Heart left ventricle (tissue), 16 donors: ENCODE measurements at places on chromosomes 7 and 10. TPM values are rescaled to one million over a fixed set of nuclear protein-coding genes. Genes with fewer than 3 reads are reported as not detected.

- no peak overlapping the region for H3K27ac ChIP-seq
- H3K4me3 ChIP-seq: no peak overlapping the region
- DNase-seq: no peak
- no peaks in the 10 kb centered on the region for H3K27me3 ChIP-seq
- H3K4me1 ChIP-seq: no peaks in the 10 kb centered on the region
Measured at GRCh38 chr10:17179002-17179401, 22.5 kb downstream of the TRDMT1 start.

Gene ANKRD30A
- not detected for total RNA-seq

DNA sequence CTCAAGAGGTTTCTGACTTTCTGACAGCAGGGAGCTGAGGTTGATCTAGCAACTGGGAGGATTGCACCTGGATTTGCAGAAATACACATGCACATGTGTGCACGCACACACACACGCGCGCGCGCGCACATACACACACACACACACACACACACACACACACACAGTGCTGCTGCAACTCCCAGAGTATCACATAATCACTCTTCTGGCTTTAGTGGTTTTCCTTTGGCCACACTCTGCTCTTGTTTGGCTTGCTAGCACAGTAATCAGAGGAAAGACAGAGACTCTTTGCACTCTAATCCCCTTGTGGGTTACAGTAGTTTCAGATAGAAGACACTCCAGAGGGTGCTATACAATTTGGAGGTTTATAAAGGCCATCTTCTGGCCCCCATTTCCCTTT, 705.0 kb downstream of the AUTS2 start:
- H3K4me1 ChIP-seq: no peaks in the 10 kb centered on the region
- H3K27me3 ChIP-seq: no peaks in the 10 kb centered on the region

DNA sequence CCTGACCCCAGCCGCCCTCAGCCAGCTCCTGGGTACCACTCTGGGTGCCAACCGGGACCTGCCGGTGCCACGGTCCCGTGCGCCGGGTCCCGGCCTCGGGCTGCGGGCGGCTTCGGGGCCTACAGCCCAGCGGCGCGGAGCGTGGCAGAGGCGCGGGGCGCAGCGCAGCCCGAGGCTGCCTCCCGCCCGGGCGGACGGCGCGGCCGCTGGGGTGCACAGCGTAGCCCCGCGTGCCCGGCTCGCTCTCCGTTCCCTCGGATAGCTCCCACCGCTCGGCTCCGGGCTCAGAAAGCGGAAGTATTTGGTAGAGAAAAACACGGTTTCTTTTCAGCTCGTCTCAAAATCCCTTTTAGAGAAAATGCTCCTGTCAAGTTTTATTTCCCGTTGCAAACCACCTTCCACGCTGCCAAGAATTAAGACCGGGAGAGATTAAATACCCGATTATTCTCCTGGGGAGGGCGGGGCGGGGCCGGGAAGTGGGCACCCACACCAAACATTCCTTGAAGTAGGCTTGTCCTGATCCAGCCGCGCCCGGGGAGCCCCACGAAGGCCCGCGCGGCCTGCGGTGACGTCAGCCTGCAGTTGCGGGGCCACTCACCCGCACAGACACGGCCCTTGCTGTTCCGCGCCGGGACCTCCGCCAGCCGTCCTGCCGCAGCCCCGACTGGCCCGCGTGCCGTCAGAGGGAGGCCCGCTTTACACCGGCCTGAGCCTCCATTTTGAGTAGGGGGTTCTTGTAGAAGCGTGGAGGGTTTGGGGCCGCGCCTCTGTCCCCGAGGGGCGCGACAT, 7.2 kb downstream of the HOXA13 start:
- DNase-seq: no peak
- H3K36me3 ChIP-seq: no peaks in the 10 kb centered on the region
- peaks cover 9% of the 10 kb centered on the region for H3K4me1 ChIP-seq
- no peak overlapping the region for H3K27ac ChIP-seq
- H3K4me3 ChIP-seq: peak overlapping the region; percentile 2

Gene EPO
- not detected for total RNA-seq

DNA sequence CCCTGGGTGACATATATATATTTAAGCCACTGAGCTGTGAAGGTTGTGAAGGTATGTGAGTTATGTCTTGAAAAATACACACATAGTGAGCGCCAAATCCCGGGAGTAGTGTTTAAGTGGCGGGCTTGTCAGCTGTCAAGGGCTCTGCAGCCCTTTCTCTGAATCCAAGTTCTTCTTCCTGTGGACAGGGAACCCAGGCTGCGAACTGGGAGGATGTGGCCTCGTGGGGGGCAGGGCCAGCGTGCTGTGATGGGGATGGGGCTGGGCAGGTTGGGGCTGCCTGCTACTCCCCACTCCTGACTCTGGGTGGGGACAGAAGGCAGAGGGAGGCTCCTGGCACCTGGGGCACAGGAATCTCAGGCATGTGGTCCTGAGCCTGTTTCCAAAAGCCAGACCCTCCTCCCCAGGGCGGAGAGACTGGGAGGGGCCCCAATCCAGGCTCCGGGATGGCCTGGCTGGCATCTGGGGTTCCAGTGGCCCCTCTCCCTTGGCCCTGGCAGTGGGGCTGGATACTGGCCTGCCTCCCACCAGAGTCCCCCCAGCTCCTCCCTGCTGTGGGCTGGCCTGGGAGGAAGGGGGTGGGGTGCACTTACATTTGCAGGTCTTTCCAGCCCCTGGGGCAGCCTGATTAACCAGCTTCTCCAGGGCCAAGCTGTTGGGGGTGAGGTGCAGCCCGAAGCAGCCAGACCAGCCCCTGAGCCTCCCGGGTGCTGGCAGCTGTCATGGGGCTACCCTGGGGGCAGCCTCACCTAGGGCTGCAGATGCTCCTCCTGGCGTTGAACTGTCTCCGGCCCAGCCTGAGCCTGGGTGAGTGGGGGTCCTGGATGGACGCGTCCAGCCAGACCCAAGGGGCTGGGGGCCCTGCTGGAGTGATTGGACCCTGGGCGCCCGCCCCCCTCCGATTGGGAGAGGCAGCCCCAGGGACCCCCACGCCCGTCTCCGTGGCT, at the start of gene UPK3B:
TSS of gene UPK3B (plus strand) at position 622 of the 947 bp plus-strand sequence. CDS start at position 723, 101 bp downstream.
- no peak for DNase-seq
- no peaks in the 10 kb centered on the region for H3K36me3 ChIP-seq
- peaks cover 4% of the 10 kb centered on the region for H3K4me1 ChIP-seq
- H3K27me3 ChIP-seq: no peaks in the 10 kb centered on the region
- H3K27ac ChIP-seq: no peak within 1 kb of the TSS
- no peak within 1 kb of the TSS for H3K4me3 ChIP-seq

Gene PAPSS2
- 9.0 TPM for total RNA-seq

DNA sequence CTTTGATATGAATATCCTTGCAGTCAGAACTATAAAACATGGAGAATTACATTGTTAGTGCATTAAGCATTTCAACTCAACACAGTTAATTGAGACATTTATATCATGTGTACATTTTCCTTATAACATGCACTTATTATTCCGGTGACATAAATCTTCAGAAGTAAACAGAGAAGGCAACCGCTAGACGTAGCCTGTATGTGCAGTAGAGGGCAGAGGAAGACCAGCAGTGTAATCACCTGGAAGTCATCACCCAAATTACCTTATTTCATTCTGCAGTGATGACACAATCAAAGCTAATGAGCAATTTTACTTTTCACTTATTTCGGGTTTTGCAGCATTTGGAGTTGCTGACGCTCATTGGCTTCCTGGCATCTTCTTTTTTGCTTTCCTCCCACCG, 394.6 kb downstream of the SDK1 start:
- H3K27me3 ChIP-seq: no peaks in the 10 kb centered on the region
- DNase-seq: no peak
- H3K4me3 ChIP-seq: no peak overlapping the region
- no peak overlapping the region for H3K27ac ChIP-seq
- no peaks in the 10 kb centered on the region for H3K4me1 ChIP-seq

- peak overlapping the region; percentile 43 for H3K27ac ChIP-seq
- no peaks in the 10 kb centered on the region for H3K36me3 ChIP-seq
- peaks cover 31% of the 10 kb centered on the region for H3K4me1 ChIP-seq
- no peaks in the 10 kb centered on the region for H3K27me3 ChIP-seq
- H3K4me3 ChIP-seq: no peak overlapping the region
Measured at GRCh38 chr7:607938-608337, 88.3 kb upstream of the PDGFA start.

DNA sequence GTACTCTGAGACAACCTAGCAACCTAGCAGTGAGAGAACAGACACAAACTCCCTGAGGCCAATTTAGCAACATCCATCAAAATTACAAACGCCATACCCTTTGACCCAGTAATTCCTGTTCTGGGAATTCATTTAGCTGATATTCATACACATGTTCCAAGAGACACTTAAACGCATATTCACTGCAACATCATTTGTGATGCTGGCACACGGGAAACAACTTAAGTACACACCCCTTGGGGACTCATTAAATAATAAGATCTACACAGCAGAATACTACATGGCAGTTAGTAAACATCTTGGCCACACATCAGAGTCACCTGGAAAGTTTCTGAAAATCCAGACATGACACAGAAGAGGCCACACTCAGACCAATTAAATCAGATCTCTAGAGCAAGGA, 17.6 kb downstream of the NUDCD3 start:
- H3K4me1 ChIP-seq: peaks cover 21% of the 10 kb centered on the region
- H3K27me3 ChIP-seq: no peaks in the 10 kb centered on the region
- H3K27ac ChIP-seq: peak overlapping the region; percentile 27

GRCh38 chr7:95491634-95492314, 6.0 kb downstream of the ASB4 start:
- H3K36me3 ChIP-seq: no peaks in the 10 kb centered on the region
- no peaks in the 10 kb centered on the region for H3K27me3 ChIP-seq
- H3K27ac ChIP-seq: no peak overlapping the region
- H3K4me1 ChIP-seq: peaks cover 6% of the 10 kb centered on the region
- DNase-seq: no peak
- no peak overlapping the region for H3K4me3 ChIP-seq

DNA sequence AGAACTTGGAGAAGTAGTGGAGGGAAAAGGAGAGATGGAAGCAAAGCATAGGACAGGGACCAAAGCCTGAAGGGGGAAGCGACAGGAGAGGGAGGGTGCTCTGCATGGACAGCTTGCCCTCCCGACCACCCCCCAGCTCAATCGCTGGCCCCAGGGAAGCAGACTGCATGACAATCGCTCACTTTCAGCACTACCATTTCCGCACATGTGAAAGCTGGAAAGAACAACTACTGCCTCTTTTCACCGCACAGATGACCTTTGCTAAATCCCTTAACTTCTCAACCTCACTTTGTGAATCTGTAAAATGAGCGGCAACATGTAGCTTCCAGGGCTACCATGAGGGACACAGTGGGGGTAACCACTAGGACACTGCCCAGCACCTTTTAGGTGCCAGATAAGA, 17.1 kb downstream of the VOPP1 start:
- no peaks in the 10 kb centered on the region for H3K27me3 ChIP-seq
- no peak for DNase-seq
- H3K4me3 ChIP-seq: no peak overlapping the region
- H3K4me1 ChIP-seq: peaks cover 77% of the 10 kb centered on the region

Gene GIMAP7
- total RNA-seq: 18.4 TPM

DNA sequence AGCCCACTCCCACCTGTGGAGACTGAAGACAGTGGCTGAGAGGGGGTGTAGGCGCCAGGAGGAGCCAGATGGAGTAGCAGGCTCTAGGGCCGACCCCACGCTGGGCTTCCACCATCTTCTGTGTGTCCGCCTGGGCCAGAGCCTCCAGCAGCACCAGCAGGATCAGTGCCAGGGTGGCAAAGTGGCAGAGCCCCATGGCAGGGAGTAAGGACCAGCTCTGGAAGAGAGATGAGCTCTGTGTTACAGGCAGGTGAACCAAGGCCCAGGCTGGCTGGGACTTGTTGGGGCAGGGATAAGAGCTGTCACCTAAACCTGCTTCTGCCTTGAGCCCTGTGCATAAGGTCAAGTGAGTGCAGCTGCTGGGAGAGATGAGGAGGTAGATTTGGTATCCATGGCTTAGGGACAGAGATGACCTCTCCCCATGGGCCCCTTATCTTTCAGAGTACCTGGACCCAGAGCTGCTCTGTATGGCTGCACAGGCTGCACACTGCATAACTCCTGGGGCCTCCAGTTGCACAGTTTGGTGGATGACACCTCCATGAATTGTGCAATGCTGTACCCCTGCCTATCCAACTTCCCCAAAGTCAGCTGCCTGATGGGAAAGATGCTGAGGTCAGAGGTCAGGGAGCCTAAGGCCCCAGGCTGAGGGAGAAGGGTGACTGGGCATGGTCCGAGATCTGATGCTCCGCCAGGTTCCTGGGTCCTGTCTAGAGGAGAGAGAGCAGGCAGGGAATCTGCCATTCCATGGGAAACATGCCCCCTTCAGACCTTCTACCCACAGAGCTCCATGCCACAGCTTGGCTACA, 7.4 kb upstream of the SAMD8 start:
- H3K27ac ChIP-seq: no peak overlapping the region
- no peaks in the 10 kb centered on the region for H3K36me3 ChIP-seq
- H3K4me3 ChIP-seq: no peak overlapping the region
- H3K27me3 ChIP-seq: no peaks in the 10 kb centered on the region
- DNase-seq: no peak
- H3K4me1 ChIP-seq: peaks cover 14% of the 10 kb centered on the region

DNA sequence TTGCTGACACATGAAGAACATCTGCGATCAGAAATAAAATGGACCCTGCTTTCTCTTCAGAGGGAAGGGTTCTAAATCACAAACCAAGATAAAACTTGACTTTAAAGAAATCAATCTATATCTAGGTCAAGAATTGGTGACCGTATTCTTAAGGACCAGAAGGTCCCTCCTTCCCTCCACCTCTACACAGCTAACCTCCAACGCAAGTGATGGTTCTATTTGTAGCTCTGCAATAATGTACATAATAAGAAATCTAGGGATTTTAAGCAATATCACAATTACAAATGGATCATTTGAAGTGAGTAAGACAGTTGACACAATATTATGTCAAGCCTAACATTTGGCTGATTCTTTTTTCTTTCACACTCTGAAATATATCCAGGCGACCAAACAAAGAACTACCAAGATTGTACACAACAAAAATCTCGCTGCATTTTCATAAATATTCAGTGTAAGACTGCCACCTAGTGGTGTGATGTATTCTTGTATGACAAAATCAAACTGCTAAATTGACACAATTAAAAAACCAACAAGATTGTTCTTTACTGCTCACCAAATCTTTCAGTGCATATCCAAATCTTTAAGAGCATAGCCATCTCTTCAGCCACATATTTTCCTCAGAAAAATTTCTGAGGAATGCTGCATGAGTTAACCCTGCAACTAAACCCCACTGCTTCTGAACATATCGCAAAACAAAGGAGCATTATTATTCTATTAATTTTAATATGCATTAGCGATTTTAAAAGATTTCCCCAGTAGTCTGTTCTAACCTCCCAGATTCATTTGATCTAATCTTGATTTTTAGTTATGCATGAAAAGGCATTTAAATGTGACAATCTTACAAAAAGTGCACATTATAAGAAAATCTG, 44.5 kb downstream of the ICA1 start:
- peaks cover 6% of the 10 kb centered on the region for H3K4me1 ChIP-seq
- peaks cover 18% of the 10 kb centered on the region for H3K36me3 ChIP-seq
- no peak overlapping the region for H3K4me3 ChIP-seq
- H3K27me3 ChIP-seq: no peaks in the 10 kb centered on the region
- DNase-seq: no peak

- peaks cover 8% of the 10 kb centered on the region for H3K4me1 ChIP-seq
- no peaks in the 10 kb centered on the region for H3K36me3 ChIP-seq
- H3K27ac ChIP-seq: no peak overlapping the region
- no peak for DNase-seq
- no peaks in the 10 kb centered on the region for H3K27me3 ChIP-seq
- no peak overlapping the region for H3K4me3 ChIP-seq
Measured at GRCh38 chr7:81669476-81670105, 100.3 kb downstream of the HGF start.

- no peak overlapping the region for H3K27ac ChIP-seq
- H3K4me1 ChIP-seq: no peaks in the 10 kb centered on the region
- no peak overlapping the region for H3K4me3 ChIP-seq
- H3K36me3 ChIP-seq: no peaks in the 10 kb centered on the region
Measured at GRCh38 chr10:69829775-69830174, 28.1 kb downstream of the COL13A1 start.

GRCh38 chr10:5949009-5949759, 28.2 kb downstream of the IL15RA start:
- no peak overlapping the region for H3K4me3 ChIP-seq
- peaks cover 25% of the 10 kb centered on the region for H3K4me1 ChIP-seq
- no peaks in the 10 kb centered on the region for H3K27me3 ChIP-seq
- peaks cover 16% of the 10 kb centered on the region for H3K36me3 ChIP-seq
- no peak overlapping the region for H3K27ac ChIP-seq
